ENCODE measurements at places on chromosomes 12 and 14. TPM values are rescaled to one million over a fixed set of nuclear protein-coding genes. Genes with fewer than 3 reads are reported as not detected.

- no peak for DNase-seq
Measured at GRCh38 chr12:27257104-27257843, 13.2 kb downstream of the STK38L start.

- DNase-seq: no peak
Measured at GRCh38 chr12:68483592-68484383, 126.9 kb upstream of the RAP1B start.

TSHR gene
- not detected for polyA plus RNA-seq

DNA sequence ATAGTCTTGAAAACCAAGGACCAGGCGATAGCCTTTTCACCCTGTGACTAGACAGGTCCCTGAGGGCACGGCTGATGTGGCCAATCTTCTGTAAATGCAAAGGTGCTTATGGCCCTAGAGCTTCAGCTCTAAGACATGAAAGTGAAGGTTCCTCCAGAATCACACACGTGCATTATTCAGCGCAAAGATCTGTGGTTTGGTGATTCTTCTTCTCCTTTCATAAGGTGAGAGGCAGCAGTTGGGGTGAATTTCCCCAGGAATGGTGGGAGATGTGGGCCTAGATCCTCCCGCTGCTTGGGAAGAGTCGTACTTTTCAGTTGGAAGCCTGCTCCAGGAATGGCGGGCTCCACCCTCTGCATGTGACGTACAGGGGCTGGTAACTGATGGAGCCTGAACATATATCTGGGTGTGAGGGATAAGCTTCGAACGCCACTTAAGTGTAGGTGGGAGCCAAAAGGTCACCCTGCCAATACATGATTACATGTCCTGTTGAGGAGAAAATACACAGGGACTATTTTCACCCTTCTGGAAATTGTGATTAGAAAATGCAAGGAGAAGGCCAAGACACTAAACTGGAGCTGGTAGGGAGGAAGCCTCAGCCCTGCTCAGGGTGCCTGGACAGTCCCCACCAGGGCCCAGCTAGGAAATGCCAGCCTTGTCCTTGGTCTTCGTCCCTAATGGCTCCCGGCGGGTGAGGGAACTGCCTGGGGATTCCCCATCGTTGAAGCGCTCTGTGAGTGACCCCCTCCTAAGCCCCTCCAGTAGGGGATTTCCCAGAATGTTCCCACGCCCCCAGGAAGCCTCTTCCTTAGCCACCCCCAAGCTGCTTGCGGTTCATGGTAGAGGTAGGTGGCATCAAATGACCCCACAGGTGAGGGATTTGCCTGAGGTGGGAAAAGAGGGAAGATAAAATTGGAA lies 17.6 kb downstream of the BATF start:
- DNase-seq: no peak

DNA sequence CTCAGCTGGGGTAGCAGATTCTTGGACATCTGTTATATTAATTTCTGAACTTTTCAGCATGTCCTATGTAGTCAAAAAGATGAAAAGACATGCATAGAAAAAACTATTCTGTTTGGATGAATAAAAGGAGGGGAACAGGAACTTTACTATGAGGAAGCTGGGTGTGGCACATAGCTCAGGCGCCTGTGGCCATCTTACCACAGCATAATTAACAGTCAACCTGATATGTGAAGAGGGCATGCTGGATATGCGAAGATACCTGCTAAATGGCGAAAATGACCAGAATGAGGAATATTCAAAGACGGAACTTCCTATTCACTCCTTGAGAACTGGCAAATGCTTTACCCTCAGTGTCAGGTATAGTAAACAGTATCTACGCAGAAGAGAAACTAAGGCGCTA lies 18.4 kb downstream of the SETD3 start:
- DNase-seq: no peak

GRCh38 chr12:115103884-115104883 lies 420.2 kb upstream of the TBX3 start:
- DNase-seq: no peak

GRCh38 chr14:28138341-28138740 lies 628.2 kb upstream of the FOXG1 start:
- DNase-seq: no peak

CLEC2A gene
- polyA plus RNA-seq: not detected

NINJ2 gene
- 2.3 TPM for polyA plus RNA-seq

- no peak for DNase-seq
Measured at GRCh38 chr12:63919756-63920155, 75.3 kb downstream of the SRGAP1 start.

DNA sequence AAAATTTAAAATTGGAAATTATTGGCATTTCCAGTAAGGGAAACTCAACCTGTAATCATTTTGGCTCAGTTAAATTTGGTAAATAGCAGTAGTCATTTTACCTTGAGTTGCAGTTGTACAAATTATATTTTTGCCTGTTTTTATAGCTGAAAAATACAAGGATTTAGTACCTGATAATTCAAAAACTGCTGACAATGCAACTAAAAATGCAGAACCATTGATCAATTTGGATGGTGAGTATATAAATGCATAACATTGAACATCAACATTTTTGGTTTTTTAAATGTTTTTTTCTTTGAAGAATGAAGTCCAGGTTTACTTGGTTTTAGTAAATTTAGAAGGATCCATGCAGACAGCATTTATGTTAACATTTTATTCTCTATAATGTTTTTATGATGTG lies 9.0 kb downstream of the RTRAF start:
- no peak for DNase-seq

Measured in left renal pelvis (tissue), 4 donors.